ENCODE measurements at places on chromosomes 1 and 21.

DNA sequence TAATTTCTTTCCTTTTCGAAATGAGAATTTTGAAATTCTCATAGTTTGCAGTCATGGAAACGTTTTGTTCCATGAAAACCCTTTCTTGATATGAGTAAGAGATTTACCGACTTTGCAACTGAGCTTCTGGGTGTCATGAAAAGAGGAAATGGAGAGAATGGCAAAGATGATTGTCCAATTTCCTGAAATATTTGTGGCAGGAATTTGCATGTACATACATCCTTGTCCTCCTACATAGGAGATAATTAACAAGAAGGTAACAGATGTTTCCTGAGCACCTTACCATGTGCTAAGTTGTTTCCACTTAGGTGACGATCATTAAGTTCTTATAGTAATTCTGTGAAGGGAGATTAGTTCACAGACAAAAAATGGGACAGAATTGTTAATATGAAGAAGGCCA lies 170.7 kb downstream of the NEGR1 start:
- no peak for DNase-seq

DNA sequence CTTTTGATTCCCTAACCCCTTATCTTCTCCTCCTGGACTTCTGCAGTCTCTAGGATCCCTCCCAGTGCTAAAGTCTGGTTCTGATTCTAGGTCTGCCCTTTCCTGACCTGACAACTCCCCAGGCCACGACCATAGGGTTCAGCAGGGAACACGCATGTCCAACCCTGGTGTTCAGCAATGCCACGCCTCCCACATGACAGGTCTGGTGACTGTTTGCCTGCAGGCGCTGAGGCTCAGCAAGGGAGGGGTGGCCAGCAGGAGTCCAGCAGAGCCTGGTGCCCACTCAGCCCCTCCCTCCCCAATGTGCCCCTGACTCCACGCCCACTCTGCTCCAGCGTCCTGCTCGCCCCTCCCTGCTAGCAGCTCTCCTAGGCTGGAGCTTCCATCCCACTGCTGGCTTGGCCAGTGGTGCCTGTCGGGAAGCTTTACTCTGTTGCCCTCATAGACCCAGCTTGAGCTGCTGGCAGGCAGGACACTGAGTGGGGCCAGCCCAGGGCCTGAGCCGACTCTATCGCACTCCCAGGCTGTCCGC lies 17.3 kb downstream of the SLC9A1 start:
- DNase-seq: no peak

GRCh38 chr1:201795066-201795465 lies 33.9 kb upstream of the IPO9 start:
- no peak for DNase-seq

DNA sequence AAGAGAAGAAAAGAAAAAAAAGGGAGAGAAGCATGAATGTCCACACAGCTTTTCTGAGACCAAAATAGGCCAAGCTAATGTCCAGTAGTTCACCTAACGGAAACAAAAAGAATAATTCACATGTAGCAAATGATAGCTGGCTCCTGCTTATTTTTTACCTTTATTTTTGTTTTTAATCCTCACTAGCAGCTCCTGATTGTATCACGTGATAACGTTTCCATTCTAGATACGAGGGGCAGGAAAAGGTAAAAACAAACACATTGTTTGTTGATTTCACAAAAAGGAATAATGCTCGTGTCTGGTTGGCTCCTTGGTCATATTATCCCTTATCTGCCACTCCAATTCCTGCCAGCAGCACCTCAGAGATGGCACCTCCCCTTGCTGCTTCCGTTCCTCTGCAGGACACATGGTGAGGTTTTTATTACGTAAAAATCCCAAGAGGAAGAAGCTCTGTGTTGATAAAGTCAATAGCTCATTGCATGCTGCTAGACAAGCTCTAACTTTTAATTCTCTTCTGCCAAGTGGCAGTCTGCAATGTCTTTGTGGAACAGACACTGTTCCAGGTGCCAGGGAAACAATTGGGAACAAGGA lies 201.7 kb downstream of the CRB1 start:
- DNase-seq: no peak

DNA sequence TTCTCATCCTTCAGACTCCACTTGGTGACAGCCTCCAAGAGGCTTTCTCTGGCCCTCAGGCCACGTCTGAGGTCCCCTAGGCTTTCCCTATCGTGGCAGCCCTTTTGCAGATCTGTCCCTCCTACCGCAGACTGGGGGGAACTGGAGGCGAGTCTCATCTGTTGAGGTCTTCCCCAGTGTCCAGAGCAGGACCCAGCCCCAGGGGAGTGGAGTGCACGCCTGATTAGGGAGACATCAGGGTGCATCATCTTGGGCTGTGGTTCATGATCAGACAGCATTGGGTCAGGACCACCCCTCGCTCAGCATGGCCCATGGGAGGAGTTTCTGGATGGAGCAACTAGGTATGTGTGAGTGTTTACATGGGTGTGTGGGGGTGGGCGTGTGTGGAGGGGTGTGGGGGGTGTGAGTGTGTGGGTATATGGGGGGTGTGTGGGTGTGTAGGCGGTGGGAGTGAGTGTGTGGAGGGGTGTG lies 8.5 kb upstream of the MATN1 start:
- no peak for DNase-seq

GRCh38 chr1:160460214-160460642 lies 59.9 kb downstream of the VANGL2 start:
- no peak for DNase-seq

All from H4 (cell line).